ENCODE measurements at places on chromosomes 5 and 9.

- DNase-seq = no peak
These were observed 670.1 kb upstream of the CDH9 start for GRCh38 chr5:27708534-27708933.

- no peak for DNase-seq
These were observed 356.1 kb upstream of the DMAC1 start for GRCh38 chr9:8155706-8156105.

DNA sequence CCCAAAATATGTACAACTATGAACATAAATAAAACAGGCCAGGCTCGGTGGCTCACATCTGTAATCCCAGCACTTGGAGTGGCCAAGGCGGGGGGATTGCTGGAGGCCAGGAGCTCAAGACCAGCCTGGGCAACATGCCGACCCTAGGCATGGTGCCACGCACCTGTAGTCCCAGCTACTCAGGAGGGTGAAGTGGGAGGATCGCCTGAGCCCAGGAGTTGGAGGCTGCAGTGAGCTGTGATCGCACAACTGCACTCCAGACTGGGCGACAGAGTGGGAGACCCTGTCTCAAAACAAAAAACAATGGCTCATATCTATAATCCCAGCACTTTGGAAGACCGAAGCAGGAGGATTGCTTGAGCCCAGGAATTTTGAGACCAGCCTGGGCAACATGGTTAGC is 1.5 kb downstream of the HAUS6 start:
- no peak for DNase-seq

GRCh38 chr9:123070198-123070597 is 36.7 kb downstream of the GPR21 start:
- no peak for DNase-seq

- no peak for DNase-seq
These were observed 65.2 kb upstream of the RANBP3L start for GRCh38 chr5:36366883-36367282.

DNA sequence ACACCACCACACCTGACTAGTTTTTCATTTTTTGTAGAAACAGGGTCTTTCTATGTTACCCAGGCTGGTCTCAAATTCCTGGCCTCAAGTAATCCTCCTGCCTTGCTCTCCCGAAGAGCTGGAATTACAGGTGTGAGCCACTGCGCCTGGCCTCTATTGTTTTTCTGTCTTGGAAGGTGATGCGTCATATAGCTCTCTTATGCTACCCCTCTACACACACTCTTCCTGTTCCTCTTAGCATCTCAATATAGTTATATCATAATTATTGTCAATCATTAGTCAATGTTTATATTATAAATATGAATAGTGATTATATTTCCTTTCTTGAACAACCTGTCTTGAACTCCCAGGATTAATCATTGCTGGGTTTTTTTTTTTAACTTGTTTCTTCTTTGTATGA is 7.3 kb downstream of the PKD2L2 start:
- no peak for DNase-seq

Data from suppressor macrophage (primary cell).